Glomerular endothelial cell (primary cell): ENCODE measurements at places on chromosomes 4 and X. TPM values are rescaled to one million over a fixed set of nuclear protein-coding genes. Genes with fewer than 3 reads are reported as not detected.

The GATA1 gene
- total RNA-seq = not detected in 2 replicates

The ENAM gene
- not detected in 2 replicates for total RNA-seq

The DCAF8L2 gene
- not detected in 2 replicates for total RNA-seq

The CT45A5 gene
- not detected in 2 replicates for total RNA-seq

The HSFX4 gene
- total RNA-seq = not detected in 2 replicates

- no peak for DNase-seq
Measured at GRCh38 chr4:2042947-2043395, 16.2 kb upstream of the NAT8L start.

- no peak for DNase-seq
Measured at GRCh38 chr4:21203416-21203815, 503.2 kb downstream of the PACRGL start.

DNA sequence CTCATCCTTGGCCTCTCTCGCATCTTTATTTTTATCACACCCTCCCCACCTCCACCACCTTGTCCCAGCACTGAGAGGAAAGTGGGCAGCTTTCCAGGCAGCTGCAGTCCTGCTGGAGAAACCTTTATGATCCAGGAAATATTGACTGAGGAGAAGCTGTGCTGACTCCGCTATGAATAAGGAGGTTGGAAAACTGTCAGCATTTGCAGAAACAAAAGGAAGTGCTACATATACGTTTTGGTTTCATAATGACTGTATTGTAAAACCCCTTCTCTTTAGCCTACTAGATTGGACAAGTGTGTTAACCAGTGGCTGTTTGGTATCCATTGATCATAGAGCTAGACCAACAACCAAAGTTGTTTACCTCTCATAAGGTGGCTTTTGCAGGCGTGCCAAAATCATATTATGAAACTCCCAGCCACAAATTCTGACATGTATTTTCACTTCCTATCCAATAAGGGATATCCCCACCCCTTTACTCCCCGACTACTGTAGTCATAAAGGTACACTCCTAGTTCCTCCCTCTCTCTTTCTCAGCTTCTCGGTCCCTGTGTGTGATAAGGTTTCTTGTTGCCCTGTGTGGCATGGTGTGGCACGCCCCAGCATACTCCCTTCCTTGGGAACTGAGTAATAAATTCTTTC, 88.4 kb downstream of the GPR143 start:
- peak; percentile 31 for DNase-seq

DNA sequence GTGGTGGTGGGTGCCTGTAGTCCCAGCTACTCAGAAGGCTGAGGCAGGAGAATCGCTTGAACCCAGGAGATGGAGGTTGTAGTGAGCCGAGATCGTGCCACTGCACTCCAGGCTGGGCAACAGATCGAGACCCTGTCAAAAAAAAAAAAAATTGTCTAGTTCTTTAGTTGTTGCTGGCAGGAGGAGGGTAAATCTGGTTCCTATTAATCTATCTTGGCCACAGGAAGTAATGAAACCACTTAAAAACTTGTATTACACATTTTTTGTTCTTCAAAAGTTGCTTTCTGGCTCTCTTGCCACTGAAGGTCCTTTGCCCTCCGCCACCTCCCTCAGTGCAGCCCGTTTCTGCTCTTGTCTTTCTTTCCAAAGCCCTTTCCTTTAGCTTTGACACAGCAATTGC, 102.9 kb upstream of the ARSJ start:
- DNase-seq = no peak

DNA sequence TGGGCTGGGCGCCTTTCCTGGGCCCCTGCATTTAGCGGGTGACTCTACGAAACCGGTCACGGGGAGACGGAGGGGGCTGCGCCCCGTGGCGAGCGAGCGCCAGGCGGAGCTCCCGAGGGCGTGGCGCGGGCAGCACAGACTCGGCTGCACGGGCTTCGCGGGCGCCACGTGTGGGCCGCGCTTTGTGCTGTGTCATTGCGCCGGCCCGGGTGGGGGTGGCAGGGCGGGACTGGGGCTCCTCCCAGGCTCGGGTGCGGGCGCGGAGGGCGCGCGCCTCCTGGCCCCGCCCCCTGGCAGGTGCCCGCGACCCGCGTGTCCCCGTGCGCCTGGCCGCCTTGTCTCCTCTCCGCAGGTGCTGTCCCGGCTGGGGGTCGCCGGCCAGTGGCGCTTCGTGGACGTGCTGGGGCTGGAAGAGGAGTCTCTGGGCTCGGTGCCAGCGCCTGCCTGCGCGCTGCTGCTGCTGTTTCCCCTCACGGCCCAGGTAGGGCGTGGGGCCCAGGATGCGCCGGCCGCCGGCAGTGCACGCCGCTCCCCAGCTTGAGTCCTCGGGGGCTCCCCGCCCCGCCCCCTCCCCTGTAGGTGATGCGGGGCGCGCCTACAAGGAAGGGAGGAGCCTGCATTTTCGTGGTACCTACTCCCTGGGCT, 651 bp downstream of the UCHL1 start:
- DNase-seq = no peak

DNA sequence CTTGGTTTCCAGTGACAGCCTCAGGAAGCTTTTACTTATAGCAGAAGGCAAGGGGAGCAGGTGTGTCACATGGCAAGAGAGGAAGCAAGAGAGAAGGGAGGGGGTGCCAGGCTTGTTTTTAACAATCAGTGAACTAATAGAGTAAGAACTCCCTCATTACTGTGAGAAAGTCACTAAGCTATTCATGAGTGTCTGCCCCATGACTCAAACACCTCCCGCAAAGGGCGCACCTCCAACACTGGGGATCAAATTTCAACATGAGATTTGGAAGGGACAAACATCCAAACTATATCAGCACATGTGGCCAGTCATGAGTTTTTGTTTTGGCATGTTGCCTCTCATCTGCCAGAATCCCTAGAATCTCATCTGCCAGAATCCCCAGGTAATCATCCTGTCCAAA, 183.5 kb upstream of the C1QTNF7 start:
- DNase-seq = no peak

GRCh38 chr4:85200106-85200505, 233.6 kb upstream of the WDFY3 start:
- DNase-seq = no peak

GRCh38 chrX:45750639-45751038, 550.0 kb upstream of the DIPK2B start:
- no peak for DNase-seq

- DNase-seq = no peak
Measured at GRCh38 chr4:78197947-78198346, 140.8 kb downstream of the FRAS1 start.

DNA sequence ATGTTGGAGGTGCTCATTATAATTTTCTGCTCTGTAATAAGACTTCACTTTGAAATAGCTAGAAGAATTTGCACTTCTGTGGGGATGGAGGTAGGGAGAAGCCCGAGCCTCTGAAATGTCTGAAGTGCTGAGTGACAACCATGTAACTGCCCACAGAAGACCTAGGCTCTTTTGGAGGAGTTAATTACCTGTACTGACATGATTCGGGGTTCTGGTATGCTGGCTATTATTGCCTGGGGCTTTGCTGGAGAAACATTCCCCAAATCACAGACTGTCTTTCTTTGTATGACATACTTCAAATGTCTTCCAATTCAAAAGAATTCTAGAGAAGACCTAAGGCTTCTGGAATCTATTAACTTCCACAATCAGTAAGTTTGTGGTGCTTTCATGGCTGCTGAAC, 211.2 kb upstream of the POF1B start:
- DNase-seq = no peak

GRCh38 chrX:148185631-148186030, 204.5 kb downstream of the FMR1NB start:
- no peak for DNase-seq

- DNase-seq = no peak
Measured at GRCh38 chr4:22514481-22514880, 1.4 kb downstream of the ADGRA3 start.

DNA sequence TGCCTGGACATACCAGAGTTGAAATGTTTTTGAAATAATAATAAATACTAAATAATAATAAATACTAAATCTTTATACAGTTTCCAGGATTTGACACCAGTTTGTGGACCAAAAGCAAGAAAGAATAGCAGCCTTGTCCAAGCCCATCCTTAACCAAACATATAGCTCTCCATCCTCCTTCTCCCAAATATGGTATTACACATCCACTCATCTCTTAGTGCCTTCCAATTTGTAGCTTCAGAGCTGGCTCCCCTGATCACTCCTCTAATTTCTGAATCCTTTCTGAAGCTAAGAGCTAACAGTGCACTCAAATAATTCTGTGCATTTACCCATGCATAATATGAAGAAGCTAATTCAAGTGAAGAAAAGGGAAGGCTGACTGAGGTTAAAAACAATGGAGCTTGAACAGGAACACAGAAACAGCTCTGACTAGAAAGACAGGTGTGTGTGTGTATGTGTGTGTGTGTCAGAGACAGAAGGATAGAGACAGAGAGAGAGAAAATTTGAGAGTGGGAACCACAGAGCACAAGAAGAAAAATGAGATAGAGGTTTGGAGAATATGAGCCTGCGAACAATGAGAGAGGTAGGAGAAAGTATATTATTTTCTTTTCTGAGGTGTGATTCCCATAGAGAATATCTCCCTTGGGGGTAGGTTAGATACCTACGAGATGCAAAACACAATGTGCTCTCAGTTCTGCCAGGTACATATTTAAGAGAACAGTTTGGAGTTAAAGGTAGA, 123.5 kb downstream of the CAMK2D start:
- no peak for DNase-seq

- no peak for DNase-seq
Measured at GRCh38 chr4:38674258-38675144, 10.5 kb downstream of the KLF3 start.

- no peak for DNase-seq
Measured at GRCh38 chrX:133650239-133650638, 234.9 kb upstream of the GPC4 start.
